Neuronal stem cell (in vitro differentiated cells): ENCODE measurements at places on chromosomes 11 and 22.

DNA sequence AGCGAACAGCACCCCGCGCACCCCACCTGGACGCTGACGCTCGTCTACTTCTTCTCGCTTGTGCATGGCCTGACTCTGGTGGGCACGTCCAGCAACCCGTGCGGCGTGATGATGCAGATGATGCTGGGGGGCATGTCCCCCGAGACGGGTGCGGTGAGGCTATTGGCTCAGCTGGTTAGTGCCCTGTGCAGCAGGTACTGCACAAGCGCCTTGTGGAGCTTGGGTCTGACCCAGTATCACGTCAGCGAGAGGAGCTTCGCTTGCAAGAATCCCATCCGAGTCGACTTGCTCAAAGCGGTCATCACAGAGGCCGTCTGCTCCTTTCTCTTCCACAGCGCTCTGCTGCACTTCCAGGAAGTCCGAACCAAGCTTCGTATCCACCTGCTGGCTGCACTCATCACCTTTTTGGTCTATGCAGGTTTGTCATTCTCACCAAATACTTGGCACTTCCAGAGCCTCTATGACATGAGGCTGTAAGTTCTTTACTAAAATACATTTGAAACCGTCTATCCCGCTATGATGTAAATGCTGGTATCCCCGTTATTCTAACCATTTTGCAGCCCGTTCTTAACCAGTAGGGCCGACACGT lies 535 bp downstream of the AQP11 start:
- peak; percentile 17 for DNase-seq

DNA sequence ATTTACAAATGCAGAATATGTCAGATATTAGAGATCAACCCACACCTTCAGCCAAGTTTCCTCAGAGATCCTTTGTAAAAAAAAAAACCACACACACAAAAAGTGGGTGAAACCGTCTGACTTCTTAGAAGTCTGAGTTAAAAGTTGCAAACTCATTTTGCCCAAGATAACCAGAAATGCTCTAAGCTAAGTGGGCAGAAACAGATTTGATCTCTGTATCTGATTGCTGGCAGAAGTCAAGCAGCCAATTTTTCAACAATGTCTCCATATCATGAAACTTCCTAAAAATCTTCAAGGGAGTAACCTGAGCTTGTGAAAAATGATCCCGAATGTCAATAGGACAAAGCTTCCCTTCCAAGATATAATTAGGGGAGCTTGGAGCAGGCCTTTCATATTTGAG lies 28.6 kb upstream of the ATXN10 start:
- no peak for DNase-seq

- no peak for DNase-seq
Observed at GRCh38 chr11:6627762-6628241, 8.6 kb upstream of the TPP1 start.

- no peak for DNase-seq
Observed at GRCh38 chr11:34564807-34565241, 51.2 kb upstream of the ELF5 start.

DNA sequence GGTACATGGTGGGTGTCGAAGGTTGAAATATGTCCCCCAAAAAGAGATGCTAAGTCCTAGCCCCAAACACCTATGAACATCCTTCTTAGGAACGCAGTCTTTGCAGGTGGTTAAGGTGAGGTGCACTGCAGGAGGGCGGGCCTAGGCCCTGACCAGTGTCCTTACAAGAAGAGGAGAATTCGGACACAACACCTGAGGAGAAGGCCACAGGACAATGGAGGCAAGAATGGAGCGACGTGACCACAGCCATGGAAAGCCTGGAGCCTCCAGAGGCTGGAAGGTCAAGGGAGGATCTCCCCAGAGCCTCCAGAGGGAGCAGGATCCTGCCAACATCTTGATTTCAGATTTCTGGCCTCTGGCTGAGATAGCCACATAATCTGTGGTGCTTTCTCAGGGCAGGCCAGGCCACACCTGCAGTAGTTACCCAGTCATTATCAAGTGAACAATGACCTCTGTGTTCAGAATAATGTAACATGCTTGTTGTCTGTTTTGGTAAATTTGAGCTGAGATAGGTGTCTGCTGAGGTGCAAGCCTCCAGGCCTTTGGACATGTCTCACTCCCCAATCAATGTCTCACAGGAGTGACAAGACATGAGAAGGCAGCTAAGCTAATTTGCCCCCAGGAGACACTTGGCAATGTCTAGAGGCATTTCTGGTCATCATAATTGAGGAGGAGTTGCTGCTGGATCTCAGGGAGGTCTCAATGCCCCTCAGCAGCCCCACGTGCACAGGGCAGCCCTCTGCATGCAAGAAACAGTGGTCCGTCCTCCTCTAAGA lies 498.9 kb downstream of the BRD1 start:
- DNase-seq = no peak

DNA sequence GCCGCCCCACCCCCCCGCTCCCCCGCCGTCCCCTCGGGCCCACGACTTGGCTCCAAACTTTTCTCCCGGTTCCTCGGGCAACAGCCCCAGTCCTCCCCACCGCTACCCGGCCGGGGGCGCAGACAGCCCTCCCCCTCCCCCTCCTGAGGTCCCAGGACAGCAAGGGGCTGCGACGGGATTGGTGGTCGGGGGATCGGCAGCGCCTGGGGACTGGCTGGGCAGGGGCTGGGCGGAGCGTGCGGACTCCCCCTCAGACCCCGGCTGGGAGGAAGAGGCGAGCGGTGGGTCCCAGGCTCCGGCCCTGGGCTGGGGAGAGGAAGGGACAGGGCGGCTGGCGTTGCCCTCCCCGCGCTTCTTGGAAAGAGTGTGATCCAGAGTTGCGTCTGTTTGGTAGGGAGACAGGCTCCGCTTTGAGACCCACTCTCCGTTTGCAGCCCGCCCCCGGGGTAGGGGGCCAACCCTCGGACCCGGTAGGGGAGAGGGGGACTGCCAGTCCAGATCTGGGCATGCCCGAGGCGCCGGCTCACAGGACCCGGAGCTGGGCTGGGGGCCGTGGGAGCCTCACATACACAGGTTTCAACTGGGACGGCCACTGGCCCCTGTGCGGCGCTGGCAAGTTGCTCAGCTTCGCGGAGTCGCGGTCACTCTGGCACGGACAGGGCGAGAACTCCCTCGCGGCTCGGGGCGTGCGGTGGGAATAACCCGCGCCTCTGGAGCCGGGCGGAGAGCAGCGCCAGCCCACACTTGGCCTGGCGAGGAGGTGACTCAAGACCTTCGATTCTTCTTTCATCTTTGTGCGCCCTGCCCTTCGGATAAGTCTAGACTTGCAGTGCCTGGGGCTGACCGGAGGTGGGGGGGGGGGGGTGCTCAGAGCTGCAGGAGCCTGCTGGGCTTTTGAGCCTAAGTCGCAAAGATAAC lies 999 bp downstream of the TSKU start:
- peak; percentile 85 for DNase-seq

DNA sequence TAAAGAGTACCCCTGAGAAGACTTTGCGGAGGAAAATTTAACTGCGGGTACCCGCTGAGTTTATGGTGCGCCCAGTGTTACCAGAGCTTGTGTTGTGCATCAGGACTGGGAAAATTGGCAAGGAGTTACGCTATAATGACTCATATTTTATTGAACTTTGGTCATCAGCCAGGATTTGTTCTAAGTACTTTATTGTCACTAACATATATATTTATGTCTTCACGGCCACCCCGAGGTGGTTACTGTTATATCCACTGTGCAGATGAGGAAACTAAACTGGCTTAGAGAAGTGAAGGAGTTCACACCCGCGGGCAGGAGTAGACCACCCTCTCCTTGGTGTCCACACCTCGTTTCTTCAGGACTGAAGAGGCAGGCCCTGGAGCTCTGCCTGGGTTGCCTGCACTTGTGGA lies 667 bp downstream of the ACCS start:
- no peak for DNase-seq

- DNase-seq = no peak
Observed at GRCh38 chr22:35460688-35461087, 60.7 kb downstream of the MCM5 start.

DNA sequence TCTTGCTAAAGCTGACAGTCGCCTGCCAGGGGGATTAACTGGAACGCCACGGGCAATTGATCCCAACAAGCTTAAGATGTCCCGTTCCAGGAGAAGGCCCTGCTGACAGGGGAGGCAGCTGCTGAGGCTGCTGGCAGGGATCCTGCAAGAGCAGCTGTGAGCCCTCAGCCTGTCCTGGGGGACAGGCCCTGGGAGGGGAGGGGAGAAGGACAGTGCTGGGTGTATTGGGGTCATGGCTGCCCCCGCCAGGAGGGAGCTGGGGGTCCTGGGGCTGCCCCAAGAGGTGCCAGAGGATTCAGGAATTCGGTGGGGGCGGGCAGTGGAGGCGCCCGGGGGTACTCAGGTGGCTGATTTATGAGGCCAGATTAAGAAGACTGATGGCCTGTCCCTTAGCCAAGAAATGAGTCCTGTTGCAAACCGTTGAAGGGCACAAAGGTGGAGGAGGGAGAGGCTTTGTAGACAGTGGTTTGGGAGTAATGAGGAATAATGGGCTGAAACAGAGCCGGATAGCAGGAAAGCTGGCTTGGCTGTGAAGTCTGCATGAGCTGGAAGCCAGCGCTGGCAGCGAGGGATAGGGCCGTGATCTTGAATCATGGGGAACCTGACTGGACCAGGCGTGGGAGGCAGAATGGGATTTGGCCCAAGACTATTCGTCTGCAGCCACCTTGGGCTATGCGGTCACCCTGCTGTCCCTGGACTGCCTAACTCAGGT lies 133.5 kb downstream of the CACNA1I start:
- DNase-seq = no peak

DNA sequence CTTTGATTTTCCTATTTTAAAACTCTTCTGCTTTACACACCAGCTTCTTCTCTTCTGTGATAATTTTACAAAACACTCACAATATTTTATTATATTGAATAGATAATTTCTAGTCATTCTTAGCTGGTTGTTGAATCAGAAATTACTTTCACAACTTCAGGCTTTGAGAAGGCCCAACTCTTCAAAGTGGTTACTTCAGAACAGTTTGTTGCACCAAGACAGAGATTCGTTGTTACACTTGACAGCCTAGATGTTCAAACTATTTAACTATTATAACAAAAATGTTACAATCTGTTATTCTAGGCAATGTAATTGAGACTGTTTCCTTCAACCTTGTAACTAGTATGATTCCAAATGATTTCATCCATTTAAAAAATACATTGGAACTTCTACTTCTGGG lies 333.2 kb upstream of the CHORDC1 start:
- no peak for DNase-seq

GRCh38 chr11:128965485-128965884 lies 22.8 kb upstream of the TP53AIP1 start:
- DNase-seq = no peak

GRCh38 chr11:133904818-133905515 lies 51.8 kb downstream of the IGSF9B start:
- DNase-seq = no peak

DNA sequence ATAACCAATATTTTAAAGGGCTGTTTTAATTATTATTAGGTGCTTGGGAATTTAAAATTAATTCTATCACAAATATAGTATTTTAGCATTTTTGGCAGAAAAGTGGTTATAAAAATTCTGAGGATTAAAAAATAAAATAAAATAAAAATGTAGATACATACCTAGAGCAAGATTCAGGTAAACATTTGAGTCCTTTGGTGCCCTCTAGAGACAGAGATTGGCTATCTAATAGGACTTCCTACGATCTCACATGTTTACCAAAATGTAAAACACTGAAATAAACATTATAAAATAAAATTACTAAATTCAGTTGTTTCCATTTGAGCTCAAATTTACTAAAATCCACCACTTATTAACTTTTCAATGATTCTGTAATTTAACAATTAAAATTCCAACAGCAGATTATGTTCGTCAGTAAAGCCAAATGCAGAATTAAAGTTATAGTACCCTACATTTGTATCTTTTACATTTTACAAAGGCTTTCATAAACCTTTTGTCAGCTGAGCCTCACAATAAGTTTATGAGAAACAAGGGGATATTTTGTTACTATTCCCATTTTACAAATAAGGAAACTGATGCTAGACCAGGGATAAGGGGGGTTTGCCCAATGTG lies 27.7 kb downstream of the SLC36A4 start:
- no peak for DNase-seq

DNA sequence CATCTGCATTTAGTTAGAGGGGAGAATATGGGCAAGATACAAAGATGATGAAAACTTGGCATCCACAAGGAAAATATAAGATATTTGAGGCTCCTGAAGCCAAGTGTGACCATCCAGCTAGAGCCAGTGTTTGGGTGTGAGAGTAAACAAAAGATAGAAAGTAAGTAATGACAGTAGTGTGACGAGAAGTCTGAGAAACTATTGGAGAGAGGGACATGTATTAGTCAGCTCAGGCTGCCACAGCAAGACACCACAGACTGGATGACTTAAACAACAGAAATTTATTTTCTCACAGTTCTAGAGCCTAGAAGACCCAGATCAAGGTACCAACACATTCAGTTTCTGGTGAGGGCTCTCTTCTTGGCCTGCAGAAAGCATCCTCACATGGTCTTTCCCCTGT lies 6.4 kb upstream of the CCKBR start:
- DNase-seq = no peak

- peak; percentile 73 for DNase-seq
Observed at GRCh38 chr11:79493555-79494171, 52.8 kb upstream of the TENM4 start.

- no peak for DNase-seq
Observed at GRCh38 chr11:128279866-128280265, 307.5 kb downstream of the ETS1 start.

GRCh38 chr22:47195484-47196165 lies 433.2 kb downstream of the TBC1D22A start:
- no peak for DNase-seq

- DNase-seq = no peak
Observed at GRCh38 chr11:88170673-88171072, 4.6 kb downstream of the RAB38 start.

DNA sequence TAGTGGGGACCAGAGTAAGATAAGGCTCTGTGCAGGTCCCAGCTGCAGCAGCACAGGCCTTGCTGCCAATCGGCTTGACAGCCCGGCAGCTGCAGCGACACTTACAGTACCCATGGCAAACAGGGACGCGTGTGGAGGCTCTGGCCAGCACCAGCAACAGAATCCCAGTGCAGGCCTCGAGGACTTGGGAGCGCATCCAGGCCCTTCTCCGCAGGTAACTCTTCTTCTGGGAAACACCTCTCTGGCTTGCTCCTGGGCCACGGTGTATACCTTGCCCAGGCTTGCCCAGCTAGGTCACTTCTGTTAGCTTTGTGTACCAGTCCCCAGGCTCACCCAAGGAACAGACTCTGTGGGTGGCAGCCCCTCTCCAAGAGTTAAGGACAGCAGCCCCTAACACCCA lies 126.7 kb downstream of the CTTN start:
- DNase-seq = no peak

DNA sequence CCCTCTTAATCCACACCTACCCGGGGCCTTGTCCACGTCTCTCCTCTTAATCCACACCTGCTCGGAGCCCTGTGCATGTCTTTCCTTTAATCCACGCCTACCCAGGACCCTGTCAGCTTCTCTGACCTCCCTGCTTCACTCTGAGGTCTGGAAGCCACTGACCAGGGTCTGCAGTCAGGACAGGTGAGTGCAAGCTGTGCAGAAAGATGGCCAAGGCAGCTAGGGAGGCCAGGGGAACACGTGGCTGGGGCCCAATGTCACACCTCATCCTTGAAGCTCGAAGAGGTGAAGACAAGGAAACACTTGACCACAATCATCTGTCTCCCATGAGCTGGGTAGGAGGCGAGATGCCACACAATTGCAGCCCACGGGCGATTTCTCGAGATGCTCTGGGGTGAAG lies 1516.9 kb downstream of the BRD1 start:
- no peak for DNase-seq
